Hepatic stellate cell (primary cell): ENCODE measurements at places on chromosomes 11 and 22.
A peak's percentile ranks its signal among the peaks of the same experiment; 100 is the strongest.

DNA sequence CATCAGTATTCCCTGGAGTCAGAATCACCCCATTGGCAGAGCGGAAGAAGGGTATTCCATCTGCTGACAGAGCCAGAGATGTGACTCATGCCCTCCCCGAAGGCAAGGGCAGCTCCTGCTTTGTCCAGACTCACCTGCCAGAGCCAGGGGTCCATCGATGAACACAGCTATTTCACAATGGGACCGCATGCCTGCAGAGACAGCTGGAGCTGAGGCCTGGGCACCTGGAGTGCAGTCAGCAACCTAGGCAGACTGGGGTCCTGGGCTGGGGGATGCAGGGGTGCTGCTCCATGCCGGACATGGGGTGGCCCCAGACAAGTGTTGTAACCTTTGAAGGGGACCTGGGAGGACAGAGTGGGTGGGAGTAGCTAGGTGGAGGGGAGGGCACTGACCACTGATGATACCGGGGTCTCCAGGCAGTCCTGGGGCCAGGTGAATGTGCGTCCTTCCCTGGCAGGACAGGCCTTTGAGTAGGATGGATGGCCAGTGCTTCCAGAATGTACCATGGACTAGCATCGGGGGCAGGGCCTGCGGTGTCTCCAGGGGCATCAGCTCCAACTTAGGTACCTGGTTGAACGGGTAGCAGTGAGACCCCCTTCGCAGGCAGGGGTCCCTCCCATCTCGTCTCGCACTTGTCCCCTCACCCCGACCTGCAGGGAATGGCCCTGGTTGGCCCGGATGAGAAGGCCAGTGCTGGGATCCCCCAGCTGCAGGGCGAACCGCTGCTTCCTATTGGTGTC, 1.7 kb downstream of the TRPT1 start:
- DNase-seq, result no peak

DNA sequence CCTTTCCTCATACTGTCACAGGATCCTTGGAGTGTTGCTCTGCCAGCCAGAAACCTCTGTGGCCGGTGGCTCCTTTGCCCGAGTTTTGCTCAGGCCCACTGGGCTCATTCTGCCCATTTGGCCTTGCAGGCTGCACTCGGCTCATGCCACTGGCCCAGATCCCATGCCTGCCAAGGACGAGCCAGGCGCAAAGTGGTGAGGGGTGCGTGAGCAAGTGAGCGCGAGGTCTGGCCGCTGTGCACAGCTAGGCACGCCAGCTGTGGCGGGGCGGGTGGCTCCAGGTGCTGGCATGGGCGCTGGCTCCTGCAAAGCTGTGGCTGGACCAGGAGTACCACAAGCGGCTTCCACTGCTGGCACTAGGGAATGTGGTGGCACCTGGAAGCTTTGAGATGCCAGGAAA, 2.8 kb upstream of the RNF141 start:
- no peak for DNase-seq

DNA sequence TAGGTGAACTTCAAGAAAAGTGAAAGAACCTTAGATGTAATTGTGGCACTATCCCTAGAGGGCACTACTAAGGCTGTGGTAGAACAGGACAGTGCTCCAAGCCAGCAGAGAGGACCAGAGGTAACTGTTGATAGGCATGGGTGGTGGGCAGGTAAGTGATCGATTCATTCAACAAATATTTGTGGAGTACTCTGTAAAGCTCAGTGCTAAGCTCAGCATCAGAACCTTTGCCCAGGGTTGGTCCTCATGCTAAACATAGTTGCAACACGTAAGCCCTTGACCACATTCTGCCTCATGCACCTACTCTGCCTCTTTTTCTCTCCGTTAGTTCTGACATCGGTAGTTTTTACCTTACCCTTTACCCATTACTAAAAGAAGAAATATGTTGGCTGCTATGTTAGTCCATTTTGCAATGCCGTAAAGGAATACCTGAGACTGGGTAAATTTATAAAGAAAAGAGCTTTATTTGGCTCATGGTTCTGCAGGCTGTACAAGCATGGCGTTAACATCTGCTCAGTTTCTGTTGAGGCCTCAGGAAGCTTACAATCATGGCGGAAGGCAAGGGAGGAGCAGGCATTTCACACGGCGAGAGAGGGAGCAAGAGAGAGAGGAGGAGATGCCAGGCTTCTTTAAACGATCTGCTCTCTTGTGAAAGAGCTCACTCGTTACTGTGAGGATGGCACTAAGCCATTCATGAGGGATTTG, 18.4 kb upstream of the NNMT start:
- DNase-seq, result no peak

DNA sequence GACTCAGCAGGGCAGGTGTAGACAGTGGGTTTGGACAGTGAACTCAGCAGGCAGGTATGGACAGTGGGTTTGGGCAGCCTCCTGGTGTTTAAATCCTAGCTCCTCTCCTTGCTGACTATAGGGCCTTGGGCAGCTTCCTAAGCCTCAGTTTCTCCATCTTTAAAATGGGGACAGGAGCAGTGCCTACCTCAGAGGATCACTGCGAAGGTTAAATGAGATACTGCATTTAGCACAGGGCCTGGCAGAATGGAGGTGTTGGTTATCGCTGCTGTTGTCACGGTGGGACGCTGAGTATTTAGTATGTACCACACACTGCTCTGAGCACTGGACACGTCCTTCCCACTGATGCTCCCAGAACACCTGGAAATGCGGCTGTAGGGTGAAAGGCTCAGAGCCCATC, 14.4 kb upstream of the SCGB1A1 start:
- DNase-seq, result no peak

DNA sequence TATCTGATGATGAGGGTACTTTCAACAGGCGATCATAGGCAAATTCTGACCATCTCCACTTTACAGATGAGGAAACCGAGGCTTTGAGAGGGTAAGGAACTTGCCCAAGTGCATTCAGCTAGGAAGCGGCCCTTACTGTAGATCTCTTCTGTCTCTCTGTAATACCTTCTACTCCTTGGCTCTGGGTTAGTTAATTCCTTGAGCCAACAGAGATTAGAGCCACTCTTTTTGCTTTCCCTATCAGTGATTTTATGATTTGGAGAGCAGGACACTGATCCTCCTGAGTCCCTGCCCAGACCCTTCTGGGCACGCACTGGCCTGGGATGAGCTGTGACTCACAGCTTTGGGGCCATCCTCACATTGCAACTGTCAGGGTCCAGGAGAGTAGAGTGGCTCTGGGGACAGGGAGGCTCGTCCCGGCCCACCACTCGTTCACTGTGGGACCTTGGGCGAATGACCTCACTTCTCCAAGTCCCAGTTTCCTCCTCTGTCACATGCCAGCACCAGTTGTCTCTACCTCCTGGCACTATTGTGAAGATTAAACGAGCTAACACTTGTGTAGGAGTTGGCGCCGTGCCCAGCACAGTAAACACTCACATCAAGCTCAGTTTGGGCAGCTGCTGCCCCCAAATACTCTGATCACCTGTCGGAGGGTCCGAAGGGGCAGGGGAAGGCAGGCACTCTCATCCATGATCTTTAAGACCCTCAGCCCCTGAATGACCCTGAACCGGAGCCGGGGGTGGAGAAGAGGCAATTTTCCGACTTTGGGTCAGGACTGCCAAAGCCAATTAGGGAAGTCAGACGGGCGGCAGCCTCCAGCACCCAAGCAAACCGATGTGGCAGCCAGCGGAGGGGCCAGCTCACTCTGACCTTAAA, 235.0 kb downstream of the MIAT start:
- no peak for DNase-seq

GRCh38 chr22:29102300-29102699, 29.5 kb downstream of the KREMEN1 start:
- DNase-seq, result no peak

- DNase-seq, result no peak
These were observed 1.4 kb downstream of the OTOG start for GRCh38 chr11:17548444-17548843.

DNA sequence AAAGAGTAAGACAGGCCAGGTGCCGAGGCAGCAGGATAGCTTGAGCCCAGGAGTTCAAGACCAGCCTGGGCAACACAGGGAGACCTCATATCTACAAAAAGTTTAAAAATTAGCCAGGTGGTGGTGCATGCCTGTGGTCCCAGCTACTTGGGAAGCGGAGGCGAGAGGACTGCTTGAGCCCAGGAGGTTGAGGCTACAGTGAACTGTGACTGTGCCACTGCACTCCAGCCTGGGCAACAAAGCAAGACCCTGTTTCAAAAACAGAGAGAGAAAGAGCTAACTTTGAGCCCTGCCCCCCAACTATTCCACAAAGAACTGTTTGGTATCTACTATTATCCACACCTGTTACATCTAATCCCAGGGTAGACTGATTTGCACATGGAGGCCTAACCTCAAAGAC, 49.2 kb upstream of the RAPSN start:
- no peak for DNase-seq

DNA sequence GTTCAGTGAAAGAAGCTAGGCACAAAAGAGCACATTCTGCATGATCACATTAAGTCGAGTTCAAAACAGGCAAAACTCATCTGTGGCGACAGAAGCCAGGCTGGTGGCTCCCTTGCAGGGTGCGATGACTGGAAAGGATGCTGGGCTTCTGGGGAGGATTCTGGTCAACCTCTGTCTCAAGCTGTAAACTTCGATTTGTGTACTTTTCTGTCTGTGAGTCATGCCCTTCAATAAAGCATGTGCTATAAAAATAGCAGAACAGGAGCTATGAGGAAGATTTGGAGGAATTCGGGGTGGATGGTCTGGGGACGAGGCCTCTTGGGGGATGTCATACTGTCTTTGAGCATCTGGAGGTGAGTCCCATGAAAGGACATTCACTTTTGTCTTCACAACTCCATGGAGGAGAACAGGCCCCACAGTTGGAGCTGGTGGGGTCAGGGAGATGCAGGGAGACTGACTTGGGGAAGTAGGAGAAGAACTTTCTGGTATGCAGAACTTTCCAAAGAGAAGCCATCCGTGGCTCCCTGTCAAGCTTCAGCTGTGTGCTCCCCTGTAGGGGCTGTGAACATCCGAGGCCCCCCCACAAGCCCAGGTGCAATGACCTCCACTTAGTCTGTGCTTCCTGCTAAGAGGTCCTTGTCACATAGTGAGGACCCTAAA, 77.8 kb upstream of the LINC01488 start:
- peak; percentile 86 for DNase-seq

DNA sequence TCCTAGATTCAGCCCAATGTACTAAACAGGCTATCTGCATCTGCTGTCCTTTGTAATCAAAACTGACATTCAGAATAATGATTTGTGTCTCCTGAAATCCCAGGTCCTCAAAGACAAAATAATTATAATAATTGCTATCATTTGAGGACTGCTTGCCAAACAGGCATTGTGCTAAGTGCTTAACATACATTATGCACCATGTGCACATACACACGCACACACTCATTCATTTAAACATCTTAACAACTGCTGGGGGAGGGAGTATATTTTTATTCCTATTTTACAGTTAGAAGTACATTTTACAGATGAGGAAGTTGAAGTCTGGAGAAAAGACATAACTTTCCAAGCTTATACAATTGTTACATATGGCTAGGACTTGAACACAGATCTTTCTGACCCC, 308.0 kb upstream of the ZC3H12C start:
- no peak for DNase-seq

DNA sequence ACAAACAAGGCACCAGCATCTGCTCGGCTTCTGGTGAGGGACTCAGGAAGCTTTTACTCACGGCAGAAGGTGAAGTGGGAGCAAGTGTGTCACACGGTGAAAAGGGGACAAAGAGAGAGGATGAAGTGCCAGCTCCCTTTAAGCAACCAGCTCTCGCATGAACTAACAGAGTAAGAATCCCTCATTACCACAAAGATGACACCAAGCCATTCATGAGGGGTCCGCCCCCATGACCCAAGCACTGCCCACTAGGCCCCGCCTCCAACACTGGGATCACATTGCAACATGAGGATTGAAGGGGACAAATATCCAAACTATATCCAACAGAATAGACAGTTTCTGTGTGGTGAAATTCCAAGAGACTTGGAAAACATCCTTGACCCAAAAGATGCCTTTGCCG, 198.2 kb upstream of the POU2AF2 start:
- no peak for DNase-seq

- no peak for DNase-seq
These were observed 3.8 kb upstream of the MMP27 start for GRCh38 chr11:102709201-102709945.
